Activated CD8-positive, alpha-beta memory T cell treated with anti-CD3 and anti-CD28 coated beads, Interleukin-2, amount 10 ng/mL, durations not matched to agents 7 days and 5 days (primary cell): ENCODE measurements at places on chromosomes 4 and X. TPM values are rescaled to one million over a fixed set of nuclear protein-coding genes. Genes with fewer than 3 reads are reported as not detected.

The SLC9B1 gene
- total RNA-seq = 1.2 TPM

The AWAT1 gene
- not detected for total RNA-seq

The PPP3CA gene
- 30.4 TPM for total RNA-seq

The NHSL2 gene
- 0.45 TPM for total RNA-seq

The LRP2BP gene
- total RNA-seq = 0.73 TPM

The GK gene
- 30.3 TPM for total RNA-seq

The PHOX2B gene
- not detected for total RNA-seq

The SAGE1 gene
- total RNA-seq = not detected

The DCHS2 gene
- not detected for total RNA-seq

The GPR173 gene
- 0.20 TPM for total RNA-seq

The PABPC4L gene
- total RNA-seq = not detected

The BST1 gene
- 0.40 TPM for total RNA-seq

The RRH gene
- 0.19 TPM for total RNA-seq

The COX7B2 gene
- total RNA-seq = not detected

The HHIP gene
- total RNA-seq = not detected

The NLRP2B gene
- total RNA-seq = not detected

The TLR7 gene
- not detected for total RNA-seq

The BEND4 gene
- 5.9 TPM for total RNA-seq

The ADH6 gene
- total RNA-seq = not detected

The AREG gene
- 0.19 TPM for total RNA-seq

The PPAT gene
- 27.1 TPM for total RNA-seq

The MAGEA8 gene
- total RNA-seq = not detected

The MRPL1 gene
- total RNA-seq = 28.5 TPM

The PCSK1N gene
- 0.93 TPM for total RNA-seq

The SLITRK4 gene
- not detected for total RNA-seq

The SHOX gene
- not detected for total RNA-seq

The SNCA gene
- 1.6 TPM for total RNA-seq

The PARM1 gene
- total RNA-seq = 0.09 TPM

The IBSP gene
- not detected for total RNA-seq

The PNMA6A gene
- 0.45 TPM for total RNA-seq

The PGAM4 gene
- total RNA-seq = not detected

The F9 gene
- not detected for total RNA-seq

The GAGE12J gene
- not detected for total RNA-seq

The PI4K2B gene
- 55.2 TPM for total RNA-seq

The RAB40AL gene
- total RNA-seq = 0.33 TPM

The LANCL3 gene
- 0.38 TPM for total RNA-seq

The BRS3 gene
- not detected for total RNA-seq

The RAB9B gene
- 0.26 TPM for total RNA-seq

The FAM9C gene
- not detected for total RNA-seq

The VCX3A gene
- not detected for total RNA-seq

The CHRDL1 gene
- total RNA-seq = not detected

The TDO2 gene
- total RNA-seq = not detected

The GRID2 gene
- not detected for total RNA-seq

The MAGEA2 gene
- total RNA-seq = not detected

The SRPX2 gene
- not detected for total RNA-seq

The PHKA1 gene
- total RNA-seq = 4.9 TPM

The SORBS2 gene
- total RNA-seq = not detected

The HSFX3 gene
- 0.29 TPM for total RNA-seq

The GLRA3 gene
- total RNA-seq = not detected

The RBMX gene
- total RNA-seq = 301 TPM

The RASGEF1B gene
- 4.5 TPM for total RNA-seq

The EVC gene
- 2.2 TPM for total RNA-seq

The DMD gene
- total RNA-seq = 0.32 TPM

The BEX1 gene
- total RNA-seq = not detected

The FAT4 gene
- not detected for total RNA-seq

The MAGEA9B gene
- total RNA-seq = not detected

The SUV39H1 gene
- 40.1 TPM for total RNA-seq
